ENCODE measurements at places on chromosomes 7 and 10.

DNA sequence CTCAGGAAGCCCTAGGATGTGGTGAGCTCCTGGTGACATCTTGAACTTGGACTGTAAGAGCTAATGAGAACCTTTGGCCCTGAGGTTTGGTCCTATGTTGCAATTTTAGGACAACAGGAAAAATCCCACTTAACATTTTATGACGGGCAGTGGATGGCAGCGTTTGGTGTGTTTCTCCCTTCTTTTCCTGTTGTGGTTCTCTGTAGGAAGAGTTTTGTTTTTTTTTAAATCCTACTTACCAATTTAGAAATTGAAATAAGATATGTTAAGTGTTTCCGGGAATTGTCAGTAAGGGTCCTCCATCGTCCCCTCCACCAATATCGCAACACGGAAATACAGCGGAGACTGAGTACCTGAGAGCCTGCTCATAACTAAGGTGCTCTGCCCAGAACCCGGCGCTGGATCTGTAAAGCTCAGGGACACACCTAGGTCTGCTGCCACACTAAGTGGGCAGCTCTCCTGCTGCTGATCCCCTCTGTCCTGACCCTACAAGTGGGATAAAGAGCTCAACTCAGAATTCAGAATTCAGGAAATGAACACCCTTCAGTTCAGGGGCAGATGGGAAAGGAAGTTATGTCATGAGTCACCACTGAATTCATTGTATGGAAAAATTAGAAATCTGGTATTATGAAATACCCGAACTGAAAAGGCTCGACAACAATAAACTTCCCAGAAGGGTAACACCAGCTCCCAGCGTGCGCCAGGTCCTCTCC lies 9.1 kb upstream of the PROSER2 start:
- no peak for DNase-seq

DNA sequence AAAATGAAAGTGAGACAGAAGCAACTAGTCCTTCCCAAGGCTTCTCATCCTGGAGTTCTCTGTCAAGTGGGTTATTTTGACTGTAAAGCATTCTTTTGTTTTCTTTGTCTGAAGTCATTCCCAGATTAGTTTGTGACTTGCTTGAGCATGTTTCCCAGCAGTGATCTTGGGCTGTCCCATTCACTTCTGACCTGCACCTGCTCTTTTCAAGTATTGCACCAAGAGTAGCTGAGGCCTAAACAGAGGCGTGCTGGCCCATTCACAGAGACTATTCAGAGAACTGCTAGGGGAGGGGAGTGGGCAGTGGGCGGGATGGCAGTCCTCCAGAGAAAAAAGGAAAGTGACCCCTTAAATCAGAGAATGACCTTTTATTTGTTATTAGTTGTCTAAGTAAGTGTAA lies 61.3 kb downstream of the CACNA2D1 start:
- no peak for DNase-seq

GRCh38 chr7:16604054-16604453 lies 41.5 kb downstream of the ANKMY2 start:
- DNase-seq = no peak

GRCh38 chr7:129923709-129924108 lies 29.1 kb downstream of the UBE2H start:
- no peak for DNase-seq

DNA sequence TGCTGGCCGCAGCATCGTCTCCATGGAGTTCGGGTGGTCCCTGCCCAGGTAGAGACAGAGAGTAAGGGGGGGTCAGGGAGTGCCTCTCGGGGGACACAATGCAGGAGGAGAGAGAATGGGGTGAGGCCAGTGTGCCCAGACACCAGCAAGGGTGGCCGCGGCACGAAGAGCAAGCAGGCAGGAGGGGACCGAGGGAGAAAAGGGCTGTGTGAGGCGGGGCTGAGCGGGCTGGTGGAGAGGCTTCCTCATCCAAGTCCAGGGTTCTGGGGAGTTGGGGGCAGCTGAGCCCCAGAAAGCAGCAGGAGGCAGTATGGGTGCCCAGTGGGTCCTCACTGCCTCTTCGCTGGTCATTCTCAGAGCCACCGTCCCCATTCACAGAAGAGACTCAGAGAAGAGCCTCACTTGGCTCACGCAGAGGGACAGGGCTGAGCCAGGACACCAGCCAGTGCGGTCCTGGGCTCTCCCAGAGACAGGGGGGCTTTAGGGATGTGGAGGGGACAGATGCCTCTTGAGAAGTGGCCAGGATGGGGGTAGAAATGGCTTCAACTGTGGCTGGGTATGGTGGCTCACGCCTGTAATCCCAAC lies 78.9 kb downstream of the MICALL2 start:
- no peak for DNase-seq
